NB4 (cell line): ENCODE measurements at places on chromosomes 13 and 19.

GRCh38 chr13:102978168-102978567, 88.0 kb downstream of the SLC10A2 start:
- no peak for DNase-seq

GRCh38 chr13:26053418-26053980, 1.7 kb upstream of the SHISA2 start:
- no peak for DNase-seq

DNA sequence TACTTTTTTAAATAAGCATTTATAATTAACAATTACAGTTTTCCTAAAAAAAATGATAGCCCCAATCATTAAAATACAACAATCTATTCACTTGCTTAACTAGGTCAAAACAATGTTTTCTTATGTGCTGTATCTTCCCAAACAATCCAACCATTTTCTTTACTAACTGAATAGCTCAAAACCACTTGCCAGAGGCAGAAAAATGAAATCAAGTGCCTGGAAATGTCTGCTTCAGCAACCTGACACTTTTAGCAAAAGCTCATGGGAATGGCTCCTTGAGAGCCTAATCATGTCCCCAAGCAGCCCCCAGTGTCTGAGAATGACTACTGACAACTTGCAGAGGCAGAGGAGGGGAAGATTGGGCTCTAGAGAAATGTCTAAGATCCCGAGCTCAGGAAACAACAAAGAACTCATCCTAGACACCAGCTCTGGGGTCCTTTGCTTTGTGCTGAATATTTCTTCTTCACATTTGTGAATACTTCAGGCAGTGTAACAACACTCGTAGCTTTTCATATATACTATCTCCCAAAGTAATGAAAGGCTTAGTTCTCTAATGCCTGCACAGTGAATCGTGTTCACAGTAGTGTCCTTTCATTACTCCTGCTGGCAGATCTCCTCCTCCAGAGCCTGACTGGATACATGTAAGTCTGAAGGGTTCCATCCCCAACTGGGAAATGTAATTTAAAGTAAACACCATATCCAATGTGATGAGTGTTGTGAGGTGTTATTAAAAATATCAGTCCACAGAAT, 280.0 kb downstream of the LHFPL6 start:
- no peak for DNase-seq

- DNase-seq = no peak
Observed at GRCh38 chr13:111469916-111470506, 149.6 kb downstream of the TEX29 start.

DNA sequence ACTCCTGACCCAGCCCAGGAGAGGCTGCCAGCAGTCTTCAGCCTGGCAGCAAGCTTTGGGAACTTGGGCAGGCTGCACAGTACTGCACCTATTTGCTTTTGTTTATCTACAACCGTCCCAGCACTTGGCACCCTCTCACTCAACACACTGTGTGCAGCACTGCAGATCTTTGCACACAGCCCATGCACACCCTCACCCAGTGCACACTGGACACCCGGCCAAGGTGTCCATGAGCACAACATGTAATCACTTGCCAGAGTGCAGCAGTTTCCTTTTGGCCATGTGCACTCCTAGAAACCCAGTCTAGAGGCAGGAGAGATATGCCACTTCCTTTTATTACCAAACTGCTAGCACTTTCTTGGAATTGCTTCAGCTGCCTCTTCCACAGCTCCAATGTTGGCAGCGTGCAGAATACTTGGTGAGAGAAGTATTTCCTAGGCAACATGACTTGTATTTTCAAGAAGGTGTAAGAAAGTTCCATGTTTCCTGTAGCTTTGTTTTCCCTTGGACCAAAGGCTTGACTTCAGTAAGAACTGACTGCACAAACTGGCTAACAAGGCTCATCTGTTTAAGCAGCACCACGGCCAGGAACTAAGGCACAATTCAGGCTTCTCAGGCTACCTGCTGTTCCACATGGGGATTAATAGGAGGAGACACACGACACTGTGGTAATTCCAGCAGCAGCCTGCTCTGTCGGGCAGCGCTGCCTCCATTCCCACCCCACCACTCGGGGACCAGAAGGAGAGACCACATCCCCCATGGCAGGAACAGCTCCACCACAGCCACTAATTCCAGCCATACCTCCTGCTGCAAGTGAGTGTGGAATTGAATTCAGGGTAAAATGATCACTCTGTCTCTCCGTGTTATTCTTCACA, 15.3 kb downstream of the ATP7B start:
- DNase-seq = peak; percentile 25

DNA sequence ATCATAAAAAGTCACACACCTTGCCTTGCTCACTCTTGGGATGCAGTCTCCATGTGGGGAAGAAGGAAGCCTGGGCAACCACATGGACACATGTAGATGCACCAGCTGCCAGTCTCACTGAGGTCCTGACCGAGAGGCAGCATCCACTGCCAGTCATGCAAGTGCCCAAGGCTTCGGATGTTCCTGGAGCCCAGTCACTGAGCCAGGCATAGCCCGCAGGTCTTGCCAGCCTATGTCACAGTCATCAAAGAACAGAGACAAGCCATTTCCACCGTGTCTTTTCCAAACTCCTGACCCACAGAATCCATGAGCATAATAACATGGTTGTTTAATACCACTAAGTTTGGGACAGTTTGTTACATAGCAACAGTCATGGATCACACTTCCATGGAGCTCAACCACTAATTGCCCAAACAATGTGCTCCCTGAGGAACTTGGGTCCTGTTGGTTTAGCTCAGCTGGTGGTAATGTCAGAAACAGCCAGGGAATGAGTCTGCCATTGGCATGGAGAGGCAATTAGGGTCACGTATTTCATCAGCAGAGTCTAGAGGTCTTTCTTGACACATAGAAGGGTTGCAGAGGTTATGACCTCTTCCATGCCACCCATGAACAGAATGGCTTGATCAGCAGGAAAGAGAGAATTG, 21.5 kb downstream of the STARD13 start:
- DNase-seq = no peak

- DNase-seq = peak; percentile 72
Observed at GRCh38 chr19:8069096-8069973, 16.8 kb downstream of the CCL25 start.

GRCh38 chr19:52474351-52475127, 21.2 kb downstream of the ZNF578 start:
- DNase-seq = no peak

DNA sequence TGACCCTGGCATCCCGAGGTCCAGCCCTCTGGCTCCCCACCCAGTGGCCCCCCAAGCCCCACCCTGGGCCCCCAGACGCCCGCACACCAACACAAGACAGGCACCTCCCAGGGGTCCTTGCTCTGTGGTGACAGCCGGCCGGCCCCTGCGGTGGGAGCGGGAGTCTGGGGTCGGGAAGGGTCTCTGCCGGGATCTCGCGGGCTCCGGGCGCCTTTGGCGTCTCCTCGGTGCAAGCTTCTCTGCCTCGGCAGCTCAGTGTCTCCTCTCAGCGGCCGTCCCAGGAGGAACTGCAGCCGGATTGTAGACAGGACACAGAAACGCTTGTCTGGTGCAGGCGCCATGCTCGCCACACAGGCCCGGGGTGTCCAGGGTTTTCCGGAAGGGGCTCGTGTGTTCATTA, 43.7 kb downstream of the TMEM255B start:
- DNase-seq = peak; percentile 68

- peak; percentile 18 for DNase-seq
Observed at GRCh38 chr13:22103046-22104027, 432.5 kb downstream of the FGF9 start.

- DNase-seq = no peak
Observed at GRCh38 chr19:835210-835810, 5.5 kb upstream of the PRTN3 start.

DNA sequence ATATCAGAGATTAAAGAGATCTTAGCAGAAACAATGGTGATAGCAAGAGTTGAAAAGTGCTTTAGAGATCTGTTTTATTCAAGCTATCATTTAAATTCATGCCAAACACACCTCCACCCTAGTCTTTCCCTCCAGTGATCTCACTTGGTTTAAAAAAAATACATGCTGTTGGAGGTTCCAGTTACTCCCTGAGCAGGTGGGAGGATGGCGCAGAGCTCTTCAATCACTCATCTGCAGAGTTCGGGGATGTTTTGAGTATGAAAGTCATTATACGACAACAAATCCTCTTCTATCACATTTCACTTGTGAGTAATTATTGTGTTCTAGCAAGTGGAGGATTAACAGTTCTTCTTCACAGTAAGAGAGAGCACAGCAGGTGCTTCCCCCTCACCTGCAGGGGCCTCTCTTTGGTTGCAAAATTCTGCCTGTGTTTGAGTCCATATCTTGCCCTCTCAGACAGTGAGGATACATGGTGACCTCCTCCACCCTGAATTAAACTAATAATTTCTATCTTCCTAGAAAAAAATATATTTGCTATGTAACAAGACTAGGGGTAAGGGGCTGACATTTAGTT, 376.7 kb downstream of the LIG4 start:
- no peak for DNase-seq

DNA sequence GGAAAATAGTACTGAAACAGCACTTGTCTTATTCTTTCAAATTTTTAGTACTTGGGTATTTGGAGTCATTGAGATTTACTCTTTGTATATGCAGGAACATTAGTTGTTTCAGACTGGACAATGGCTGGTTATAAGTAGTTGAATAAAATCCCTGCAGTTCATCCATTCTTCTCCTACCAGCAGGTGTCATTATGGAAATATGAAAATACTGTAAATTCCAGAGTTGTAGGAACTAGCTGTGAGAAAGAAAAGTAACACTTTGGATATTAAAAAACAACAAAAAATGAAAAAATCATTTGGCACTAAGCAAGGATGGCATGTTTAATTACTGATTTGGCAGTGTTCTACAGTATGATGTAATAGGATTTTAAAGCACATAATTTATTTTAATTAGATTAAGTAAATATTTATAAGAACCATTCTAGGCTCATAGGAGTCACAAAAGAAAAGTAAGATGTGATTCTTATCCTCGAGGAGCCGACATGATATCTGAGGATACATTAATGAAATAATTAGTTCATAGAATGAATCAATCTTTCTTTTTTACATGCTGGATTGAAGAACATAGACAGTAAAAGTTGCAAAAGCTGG, 155.3 kb downstream of the KCNRG start:
- DNase-seq = peak; percentile 15

DNA sequence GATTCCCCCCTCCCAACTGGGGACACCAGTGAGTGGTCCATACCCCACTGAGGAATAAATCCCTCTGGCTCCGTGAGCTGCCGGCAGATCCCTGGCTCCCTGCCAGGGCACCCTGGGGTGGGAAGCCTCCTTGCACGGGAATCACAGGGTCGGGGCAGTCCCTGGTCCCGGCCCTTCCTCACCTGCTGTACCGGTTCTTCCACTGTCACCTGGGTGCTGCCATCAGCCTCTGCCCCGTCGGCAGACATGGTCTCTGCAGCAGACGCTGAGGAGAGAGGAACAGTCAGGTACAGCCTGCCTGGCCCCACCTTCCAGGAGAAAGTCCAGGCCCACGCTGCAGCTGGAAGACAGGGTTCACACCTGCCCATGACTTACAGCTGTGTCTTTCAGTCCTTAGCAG, 6.3 kb downstream of the PLIN3 start:
- DNase-seq = no peak

- no peak for DNase-seq
Observed at GRCh38 chr19:591099-591958, 1.6 kb downstream of the HCN2 start.

DNA sequence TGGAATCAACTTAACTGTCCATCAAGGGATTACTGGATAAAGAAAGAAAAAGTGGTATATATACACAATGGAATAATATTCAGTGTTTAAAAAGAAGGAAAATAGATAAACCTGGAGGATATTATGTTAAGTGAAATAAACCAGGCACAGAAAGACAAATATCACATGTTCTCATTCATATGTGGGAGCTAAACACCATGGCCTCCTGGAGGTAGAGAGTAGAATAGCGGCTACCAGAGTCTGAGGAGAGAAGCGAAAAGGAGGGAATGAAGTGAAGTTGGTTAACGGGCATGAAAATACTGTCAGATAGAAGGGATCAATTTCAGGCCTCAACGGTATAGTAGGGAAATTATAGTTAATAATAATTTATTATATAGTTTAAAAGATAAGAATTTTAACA, 147.5 kb upstream of the OBI1 start:
- peak; percentile 23 for DNase-seq

GRCh38 chr13:99414048-99414995, 87.0 kb upstream of the TM9SF2 start:
- DNase-seq = no peak

- no peak for DNase-seq
Observed at GRCh38 chr19:29275266-29275665, 62.3 kb upstream of the UQCRFS1 start.

DNA sequence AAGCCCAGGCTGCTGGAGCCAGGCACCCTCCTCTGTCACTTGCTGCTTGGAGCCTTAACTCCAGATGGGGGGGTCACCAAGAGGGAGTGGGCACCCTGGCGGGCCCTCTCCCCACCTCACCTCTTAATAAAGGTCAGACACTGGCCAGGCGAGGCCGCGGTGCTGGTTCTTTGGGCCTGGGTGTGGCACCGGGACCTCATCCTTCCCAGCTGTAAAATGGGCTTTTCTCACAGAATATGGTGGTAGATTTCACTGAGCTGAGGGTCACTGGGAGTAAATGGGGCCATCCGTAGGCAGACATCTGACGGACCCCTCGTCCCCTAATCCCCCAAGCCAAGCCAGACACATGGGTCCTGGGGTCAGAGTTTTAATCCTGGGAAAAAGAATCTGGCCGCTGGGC, 14.9 kb downstream of the STAP2 start:
- no peak for DNase-seq

DNA sequence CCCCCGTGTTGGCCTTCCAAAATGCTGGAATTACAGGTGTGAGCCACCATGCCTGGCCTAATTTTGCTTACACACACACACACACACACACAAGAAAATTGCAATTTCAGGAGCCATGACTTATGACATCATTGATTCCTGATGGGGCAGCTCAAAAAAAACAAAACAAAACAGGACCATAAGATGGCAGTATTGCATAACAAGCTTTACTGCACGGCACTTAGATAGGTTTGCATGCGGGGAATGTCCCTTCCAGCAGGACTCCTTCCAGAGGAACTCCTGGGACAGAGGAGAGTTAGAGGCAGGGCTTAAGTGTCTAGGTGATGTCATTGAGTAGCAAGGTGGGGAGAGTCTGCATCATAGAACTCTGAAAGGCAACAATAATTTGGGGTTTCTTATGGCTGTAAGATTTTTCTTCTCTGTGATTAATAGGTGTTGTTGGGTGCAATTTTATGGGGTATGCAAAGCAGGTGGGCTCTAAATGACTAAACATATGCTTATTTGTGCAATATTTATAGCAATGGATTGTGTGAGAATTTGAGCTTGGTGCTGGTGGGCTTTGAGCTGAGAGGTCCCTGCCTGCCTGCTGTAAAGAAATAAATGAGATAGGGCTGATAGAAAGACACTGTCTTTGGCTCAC, 9.0 kb upstream of the ACSBG2 start:
- peak; percentile 71 for DNase-seq
